ENCODE measurements at places on chromosomes 12 and 14. TPM values are rescaled to one million over a fixed set of nuclear protein-coding genes. Genes with fewer than 3 reads are reported as not detected.

SLC6A15 gene
- under 0.01 TPM for total RNA-seq

PRKD1 gene
- total RNA-seq, result 21.8 TPM

SIX6 gene
- not detected for total RNA-seq

SYCP3 gene
- 0.88 TPM for total RNA-seq

OR4K15 gene
- not detected for total RNA-seq

SMCO3 gene
- under 0.01 TPM for total RNA-seq

DEGS2 gene
- total RNA-seq, result 0.29 TPM

DNA sequence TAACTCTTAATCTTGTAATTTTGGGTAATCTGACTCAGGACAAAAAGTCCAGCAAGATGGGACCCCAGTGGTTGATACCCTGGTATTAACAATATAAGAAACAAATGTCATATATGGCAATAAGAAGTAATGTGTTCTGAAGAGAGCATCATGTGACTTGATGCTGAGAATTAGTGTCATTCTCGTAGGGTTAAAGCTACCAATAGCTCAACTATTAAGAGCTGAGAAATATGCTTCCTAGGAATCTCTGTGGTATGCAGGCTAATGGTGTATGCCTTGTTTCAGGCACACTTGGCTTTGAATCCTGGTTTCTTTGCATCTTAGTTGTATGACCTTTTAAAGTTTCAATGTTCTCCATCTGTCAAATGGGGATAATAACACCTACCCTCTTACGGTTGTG is 9.1 kb downstream of the MYRFL start:
- no peak for DNase-seq

DNA sequence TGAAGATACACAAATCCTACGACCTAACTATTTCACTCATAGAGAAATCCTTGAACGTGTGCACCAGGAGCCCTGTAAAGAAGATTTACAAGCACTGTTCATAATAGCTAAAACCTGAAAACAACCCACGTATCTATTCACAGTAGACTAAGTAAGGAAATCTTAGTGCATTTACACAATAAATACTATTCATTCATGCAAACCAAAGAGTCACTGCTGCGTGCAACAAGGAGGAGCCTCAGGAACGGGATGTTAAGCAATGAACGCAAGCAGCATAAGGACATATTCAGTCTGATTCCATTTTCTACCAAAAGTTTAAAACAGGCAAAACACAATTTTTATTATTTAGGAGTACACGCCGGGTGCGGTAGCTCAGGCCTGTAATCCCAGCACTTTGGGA is 176.6 kb downstream of the TTC7B start:
- DNase-seq, result no peak

- peak; percentile 37 for DNase-seq
Observed at GRCh38 chr14:105845725-105846309, 319.4 kb downstream of the TMEM121 start.

GRCh38 chr12:103772367-103773108 is 68.5 kb downstream of the NT5DC3 start:
- no peak for DNase-seq

DNA sequence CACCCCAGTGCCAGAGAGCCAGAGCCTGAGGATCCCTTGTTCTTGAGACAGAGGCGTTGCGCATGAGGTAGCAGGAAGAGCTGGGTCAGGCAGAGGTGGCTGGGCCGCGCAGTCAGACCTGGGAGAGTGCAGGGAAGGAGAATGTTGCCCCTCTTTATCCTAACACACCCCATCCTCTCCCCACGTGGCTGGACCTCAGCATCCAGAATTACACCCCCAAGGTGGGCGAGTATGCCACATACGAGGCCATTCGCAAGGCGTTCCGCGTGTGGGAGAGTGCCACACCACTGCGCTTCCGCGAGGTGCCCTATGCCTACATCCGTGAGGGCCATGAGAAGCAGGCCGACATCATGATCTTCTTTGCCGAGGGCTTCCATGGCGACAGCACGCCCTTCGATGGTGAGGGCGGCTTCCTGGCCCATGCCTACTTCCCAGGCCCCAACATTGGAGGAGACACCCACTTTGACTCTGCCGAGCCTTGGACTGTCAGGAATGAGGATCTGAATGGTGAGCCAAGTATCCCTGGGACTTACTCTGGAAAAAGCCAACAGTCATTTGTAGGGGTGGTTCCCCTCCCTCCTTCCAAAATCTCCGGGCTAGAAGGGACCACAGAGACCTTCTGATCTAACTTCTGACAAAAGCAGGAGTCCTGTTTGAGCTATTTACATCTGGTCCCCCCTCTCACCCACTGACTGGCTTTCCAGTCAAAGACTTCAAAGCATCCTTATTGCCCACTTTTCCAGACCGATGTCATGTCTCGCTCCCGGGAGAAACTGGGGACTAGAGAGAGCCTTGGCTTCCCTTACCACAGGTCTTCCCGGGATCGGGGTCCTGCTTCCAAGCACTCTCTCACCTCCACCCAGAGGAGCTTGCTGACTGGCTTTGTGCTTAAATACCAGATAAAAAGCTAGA is 6.1 kb downstream of the MMP14 start:
- DNase-seq, result peak; percentile 62

- DNase-seq, result no peak
Observed at GRCh38 chr12:14999021-14999694, 26.3 kb downstream of the PDE6H start.

- no peak for DNase-seq
Observed at GRCh38 chr12:47160316-47161244, 80.8 kb upstream of the AMIGO2 start.

DNA sequence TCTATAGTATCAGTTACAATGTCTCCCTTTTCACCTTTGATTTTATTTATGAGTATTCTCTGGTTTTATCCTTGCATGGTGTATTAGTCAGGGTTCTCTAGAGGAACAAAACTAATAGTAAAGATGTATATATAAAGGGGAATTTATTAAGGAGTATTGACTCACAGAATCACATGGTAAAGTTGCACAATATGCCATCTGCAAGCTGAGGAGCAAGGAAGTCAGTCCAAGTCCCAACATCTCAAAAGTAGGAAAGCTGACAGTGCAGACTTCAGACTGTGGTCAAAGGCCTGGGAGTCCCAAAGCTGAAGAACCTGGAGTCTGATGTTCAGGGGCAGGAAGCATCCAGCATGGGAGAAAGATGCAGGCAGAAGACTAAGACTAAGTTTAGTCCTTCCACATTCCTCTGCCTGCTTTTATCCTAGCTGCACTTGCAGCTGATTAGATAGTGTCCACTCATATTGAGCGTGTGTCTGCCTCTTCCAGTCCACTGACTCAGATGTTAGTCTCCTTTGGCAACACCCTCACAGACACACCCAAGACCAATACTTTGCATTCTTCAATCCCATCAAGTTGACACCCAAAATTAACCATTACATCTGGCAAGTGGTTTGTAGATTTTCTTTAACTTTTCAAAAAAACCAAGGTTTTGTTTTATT is 308.0 kb upstream of the LMO3 start:
- no peak for DNase-seq

GRCh38 chr12:24937553-24938244 is 11.2 kb downstream of the BCAT1 start:
- DNase-seq, result peak; percentile 54

DNA sequence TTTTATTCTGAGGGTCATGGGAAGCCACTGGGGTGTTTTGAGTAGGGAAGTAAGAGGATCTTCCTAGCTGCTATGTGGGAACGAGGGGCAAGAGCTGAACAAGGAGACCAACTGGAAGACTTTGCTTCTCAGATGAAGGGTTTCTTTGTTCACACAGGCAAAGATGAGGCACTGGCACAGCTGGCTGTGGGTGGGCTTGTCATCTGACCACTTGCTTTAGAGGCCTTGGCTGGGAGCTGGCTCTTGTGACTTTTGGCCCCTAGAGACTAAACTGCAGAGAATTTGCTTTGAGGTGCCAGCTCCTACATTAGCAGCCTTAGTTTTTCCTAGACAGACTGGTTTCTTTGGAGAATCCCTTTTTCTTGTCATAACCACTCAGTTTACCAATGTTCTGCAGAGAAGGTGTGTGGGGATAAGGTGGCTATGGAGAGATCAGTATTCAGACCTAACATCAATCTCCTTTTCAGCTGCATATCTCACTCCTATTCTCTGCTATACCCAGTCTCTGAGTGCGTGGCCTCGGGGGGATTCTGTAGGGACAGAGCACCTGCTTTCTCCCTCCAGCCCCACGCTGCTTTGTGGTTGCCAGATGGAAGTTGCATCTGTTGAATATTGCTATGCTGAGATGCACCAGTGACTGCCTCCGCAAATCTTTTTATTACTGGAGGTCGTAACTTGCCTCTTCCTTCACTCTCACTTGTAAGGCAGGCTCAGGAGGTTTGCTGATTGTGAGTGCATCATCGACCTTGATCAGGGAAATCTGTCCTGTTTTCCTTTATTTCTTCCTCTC is 12.7 kb downstream of the PPP2R5C start:
- DNase-seq, result no peak

- DNase-seq, result no peak
Observed at GRCh38 chr12:129614221-129614885, 289.5 kb downstream of the TMEM132D start.

- no peak for DNase-seq
Observed at GRCh38 chr12:122368361-122369073, 54.0 kb downstream of the CLIP1 start.

GRCh38 chr12:52757449-52758176 is 19.5 kb downstream of the KRT76 start:
- DNase-seq, result no peak

DNA sequence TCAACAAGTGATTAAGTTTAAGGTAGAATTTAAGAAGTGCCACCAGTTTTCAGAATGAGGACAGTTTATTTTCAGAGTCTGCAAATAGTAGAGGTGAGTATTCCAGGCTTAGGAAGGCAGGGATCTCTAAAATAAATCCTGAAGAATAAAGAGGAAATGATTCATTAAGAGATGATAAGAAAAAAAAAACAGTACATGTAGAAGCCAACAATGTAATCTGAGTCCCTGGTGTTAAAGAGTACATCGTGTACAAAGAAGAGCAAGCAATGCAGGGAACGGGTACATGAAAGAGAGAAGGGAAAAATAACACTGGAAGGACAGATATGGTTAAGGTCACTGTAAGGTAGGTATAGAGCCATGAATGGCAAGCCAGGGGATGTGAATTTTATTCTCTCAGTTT is 95.2 kb upstream of the FOXG1 start:
- no peak for DNase-seq

GRCh38 chr12:94228488-94228907 is 80.1 kb downstream of the PLXNC1 start:
- DNase-seq, result no peak

DNA sequence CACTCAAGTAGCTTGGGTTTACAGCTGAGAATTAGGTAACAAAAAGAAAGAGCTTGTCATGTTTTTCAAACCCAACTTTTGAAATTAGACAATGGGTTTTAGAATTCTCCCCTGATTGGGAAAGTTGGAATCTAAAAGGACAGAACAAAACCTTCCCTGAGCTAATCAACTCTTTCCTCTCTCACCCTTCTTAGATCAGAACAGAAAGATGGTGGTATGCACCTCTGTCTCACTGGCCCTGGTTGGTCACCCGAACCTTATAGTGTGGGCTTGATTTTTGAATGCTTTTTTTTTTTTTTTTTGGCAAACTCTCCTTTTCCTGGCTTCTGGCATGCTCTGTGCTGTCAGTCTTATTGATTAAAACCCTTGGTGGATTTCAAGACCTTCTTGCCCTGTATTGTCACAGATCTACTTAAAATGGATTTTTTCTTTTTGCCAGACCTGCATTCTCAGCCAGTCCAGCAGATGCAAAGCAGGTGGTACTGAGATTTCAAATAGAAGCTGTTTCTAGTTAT is 251.1 kb upstream of the RMST start:
- no peak for DNase-seq

- DNase-seq, result no peak
Observed at GRCh38 chr12:12635651-12636050, 24.0 kb downstream of the CREBL2 start.

DNA sequence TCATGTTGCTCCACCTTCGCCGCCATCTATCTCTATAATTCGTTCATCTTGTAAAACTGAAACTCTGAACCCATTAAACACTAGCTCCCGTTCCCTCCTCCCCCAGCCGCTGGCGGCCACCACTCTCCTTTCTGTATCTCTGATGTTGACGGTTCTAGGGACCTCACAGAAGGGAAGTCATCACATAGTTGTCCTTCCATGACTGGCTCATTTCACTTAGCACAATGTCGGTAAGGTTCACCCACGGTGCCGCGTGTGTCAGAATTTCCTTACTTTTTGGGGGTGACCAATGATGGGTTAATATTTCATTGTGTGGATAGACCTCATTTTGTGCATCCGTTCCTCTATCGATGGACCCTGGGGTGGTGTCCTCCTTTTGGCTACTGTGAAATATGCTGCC is 2.0 kb upstream of the CACNA2D4 start:
- peak; percentile 19 for DNase-seq

- DNase-seq, result peak; percentile 86
Observed at GRCh38 chr14:69363055-69363454, 35.0 kb downstream of the ERH start.

- DNase-seq, result no peak
Observed at GRCh38 chr14:23240661-23241060, 2.9 kb downstream of the RNF212B start.

DNA sequence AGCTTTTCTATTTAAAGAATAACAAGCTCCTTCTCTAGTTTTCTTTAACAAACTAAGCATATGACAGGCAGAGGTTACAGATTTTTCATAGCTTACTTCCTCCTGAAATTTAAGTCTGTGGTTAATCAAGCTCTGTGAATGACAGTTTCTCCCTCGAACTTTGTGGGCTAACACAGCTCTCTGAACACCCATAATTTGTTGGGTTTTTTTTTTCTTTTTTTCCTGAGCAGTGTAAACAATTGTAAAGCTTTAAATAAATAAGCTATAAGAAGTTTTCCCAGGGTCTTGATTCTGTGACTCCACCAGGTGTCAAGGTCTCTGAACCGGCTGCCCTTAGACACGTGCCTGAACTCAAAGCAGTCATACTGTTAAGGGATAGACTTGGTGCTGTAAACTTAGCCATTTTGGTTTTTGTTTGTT is 128.1 kb upstream of the AMIGO2 start:
- no peak for DNase-seq

DNA sequence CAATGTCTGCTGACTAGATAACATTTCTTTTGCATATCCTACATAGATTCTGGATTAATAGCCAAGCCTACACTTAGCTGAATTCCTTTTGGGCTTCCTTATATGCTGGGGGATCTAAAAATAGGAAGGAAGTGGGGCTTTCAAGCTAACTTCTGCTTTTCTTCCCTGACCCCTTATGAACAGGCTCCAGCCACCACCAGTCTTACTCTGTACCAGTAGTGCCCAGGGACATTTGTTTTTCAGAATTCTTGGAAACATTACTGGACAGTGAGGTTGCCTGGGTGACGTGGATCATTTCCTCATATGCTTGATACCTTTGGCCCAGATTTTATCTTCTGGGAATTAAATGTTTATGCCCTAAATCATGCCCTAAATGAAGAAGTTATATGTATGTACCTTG is 55.9 kb upstream of the SRRM4 start:
- DNase-seq, result no peak

DNA sequence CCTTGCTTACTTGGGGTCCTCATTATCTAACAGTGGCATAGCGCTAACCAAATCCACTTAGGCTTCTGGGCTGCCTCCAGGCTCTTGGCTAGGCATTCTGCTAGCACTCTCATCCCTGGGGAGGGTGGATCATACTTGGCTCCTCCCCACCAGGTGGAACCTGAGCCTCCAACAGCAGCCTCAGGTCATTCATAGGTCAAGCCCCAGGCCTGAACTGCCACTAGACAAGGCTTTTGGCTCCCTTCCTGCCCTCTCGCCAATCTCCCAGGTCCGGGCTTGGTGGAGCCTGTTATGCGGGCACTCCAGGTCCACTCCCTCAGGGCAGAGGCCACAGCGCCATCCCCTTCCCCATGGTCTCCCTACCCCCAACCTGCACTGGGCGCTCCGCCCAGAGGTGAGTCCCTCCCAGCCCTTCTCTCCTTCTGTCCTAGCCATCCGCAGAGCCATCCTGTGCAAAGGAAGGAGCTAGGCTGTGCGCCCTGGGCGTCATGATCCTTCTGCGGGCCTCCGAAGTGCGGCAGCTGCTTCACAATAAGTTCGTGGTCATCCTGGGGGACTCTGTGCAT is 154.9 kb upstream of the AMIGO2 start:
- DNase-seq, result no peak
